NCI-H187 (cell line): ENCODE measurements at places on chromosomes 12 and 14.

DNA sequence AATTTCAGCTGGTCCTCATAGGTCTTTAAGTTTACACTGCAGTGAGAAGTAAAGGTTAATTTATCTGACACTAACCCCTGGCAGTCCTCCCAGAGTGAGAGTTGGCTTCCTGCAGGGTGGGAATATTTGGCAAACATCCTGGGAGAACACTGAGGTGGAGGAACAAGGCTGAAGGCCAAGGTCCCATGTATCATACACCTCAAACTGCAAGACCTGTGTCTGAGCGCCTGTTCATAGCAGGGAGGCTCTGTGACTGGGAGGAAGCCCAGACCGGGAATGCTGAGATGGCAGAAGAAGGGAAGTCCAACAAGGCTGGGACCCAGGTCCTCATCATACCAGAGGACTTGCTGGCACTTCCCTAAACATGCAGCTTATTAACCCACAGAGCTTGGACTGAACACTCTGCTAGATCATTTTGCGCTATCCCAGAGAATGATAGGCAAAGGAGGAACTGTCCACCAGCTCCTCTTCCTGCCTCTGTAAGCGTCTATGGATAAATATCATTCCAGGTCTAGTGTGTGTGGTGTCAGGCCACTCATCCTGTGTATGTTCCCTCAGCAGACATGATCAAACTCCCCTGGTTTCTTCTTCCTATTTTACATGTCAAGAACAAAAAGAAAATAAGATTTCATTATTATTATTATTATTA, 199.6 kb upstream of the CNOT2 start:
- DNase-seq: no peak

DNA sequence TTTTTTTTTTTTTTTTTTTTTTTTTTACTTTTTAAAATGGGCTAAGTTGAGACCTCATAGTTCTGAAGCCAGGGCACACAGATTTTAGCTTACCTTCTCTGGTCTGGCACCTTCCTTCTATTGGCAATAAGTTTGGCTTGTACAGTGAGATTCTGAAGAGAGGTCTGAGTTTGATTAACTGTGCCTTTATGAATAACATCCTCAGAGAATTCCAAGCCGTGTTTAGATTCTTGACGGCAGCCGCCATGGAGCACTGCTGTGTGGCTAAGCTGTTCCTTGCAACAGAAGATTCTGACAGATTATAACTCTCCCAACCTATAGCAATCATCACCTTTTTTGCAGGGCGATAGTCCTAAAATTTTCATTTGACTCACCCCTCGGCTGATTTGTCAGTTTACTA, 354.9 kb upstream of the FAR2 start:
- no peak for DNase-seq

GRCh38 chr12:118704527-118705241, 276.7 kb upstream of the SRRM4 start:
- DNase-seq: peak; percentile 49

- no peak for DNase-seq
Measured at GRCh38 chr14:74611650-74612349, at the start of gene LTBP2. TSS of gene LTBP2 (minus strand) at chr14:74612237. CDS start at chr14:74611944, 293 bp downstream.

GRCh38 chr14:67060546-67060945, 128.7 kb upstream of the GARIN2 start:
- no peak for DNase-seq
